ENCODE measurements at places on chromosomes 1 and 21. TPM values are rescaled to one million over a fixed set of nuclear protein-coding genes. Genes with fewer than 3 reads are reported as not detected.

Gene AGTRAP
- total RNA-seq = 44.2 TPM

Gene ZSWIM5
- total RNA-seq = 2.0 TPM

Gene MAB21L3
- not detected for total RNA-seq

Gene LAMC1
- total RNA-seq = 273 TPM

Gene SNAP47
- total RNA-seq = 42.4 TPM

Gene UTS2
- not detected for total RNA-seq

Gene LCE6A
- total RNA-seq = not detected

Data from thoracic aorta (tissue), 2 donors.